ENCODE measurements at places on chromosomes 2 and 18.

DNA sequence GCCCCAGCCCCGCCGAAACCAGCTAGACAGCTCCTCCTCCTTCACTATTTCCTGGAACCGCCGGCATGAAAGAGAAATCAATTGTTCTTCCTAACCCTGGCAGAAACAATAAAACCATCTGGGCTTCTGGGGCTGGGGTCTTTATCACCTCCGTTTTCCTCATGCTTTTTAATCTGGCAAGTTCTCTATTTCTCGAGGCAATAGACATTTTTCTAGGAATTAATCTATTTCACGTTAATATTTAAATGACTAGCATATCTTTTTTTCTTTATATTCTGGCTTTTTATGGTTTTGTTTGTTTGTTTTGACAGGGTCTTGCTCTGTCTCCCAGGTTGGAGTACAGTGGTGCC, 1.4 kb upstream of the KIF1A start:
- DNase-seq = no peak

- no peak for DNase-seq
Measured at GRCh38 chr2:165575044-165575615, 105.6 kb downstream of the CSRNP3 start.

GRCh38 chr18:31064130-31064529, 21.6 kb upstream of the DSC3 start:
- no peak for DNase-seq

DNA sequence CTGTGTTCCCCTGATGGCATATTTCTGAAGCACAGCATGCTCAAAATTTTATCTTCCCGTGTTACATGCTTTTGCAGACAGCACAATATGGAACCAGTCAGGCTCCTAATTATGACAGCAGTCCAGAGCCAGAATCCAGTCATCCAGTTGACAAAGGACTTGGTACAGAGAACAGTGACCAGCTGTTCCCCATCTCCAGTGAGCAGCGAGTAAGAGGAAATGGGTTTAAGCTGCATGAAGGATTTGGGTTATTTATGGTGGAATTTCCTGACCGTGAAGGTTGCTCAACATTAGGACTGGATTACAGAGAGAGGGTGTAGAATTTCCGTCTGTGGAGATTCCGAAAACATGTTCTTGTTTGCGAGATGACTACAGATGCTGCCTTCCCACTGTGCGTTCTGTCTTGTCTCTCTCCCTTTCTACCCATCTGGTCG, 24.4 kb downstream of the SGPP2 start:
- DNase-seq = no peak

- no peak for DNase-seq
Measured at GRCh38 chr2:191145769-191146471, 4.9 kb downstream of the STAT4 start.

DNA sequence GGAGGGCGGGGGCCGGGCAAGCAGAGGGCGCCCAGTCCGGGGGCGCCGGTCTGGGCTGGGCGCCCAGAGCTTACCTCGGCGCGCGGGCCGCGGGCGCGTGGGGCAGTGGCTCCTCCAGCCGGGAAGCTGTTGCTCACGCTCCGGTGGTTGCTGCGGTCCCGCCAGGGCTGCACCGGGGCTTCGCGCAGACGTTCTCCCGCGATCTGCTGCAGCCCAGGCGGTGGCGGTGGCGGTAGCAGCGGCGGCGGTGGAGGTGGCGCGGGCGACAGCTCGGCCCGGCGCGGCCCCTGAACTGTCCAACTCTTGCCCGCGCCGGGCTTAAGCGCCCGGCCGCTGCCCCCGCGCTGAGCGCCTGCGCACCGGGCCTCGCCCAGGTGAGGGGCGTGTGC, 391 bp downstream of the ZNF385B start:
- no peak for DNase-seq

GRCh38 chr18:78913395-78913794, 66.2 kb upstream of the SALL3 start:
- DNase-seq = no peak

GRCh38 chr2:83782122-83782521, 677.0 kb downstream of the SUCLG1 start:
- DNase-seq = no peak

DNA sequence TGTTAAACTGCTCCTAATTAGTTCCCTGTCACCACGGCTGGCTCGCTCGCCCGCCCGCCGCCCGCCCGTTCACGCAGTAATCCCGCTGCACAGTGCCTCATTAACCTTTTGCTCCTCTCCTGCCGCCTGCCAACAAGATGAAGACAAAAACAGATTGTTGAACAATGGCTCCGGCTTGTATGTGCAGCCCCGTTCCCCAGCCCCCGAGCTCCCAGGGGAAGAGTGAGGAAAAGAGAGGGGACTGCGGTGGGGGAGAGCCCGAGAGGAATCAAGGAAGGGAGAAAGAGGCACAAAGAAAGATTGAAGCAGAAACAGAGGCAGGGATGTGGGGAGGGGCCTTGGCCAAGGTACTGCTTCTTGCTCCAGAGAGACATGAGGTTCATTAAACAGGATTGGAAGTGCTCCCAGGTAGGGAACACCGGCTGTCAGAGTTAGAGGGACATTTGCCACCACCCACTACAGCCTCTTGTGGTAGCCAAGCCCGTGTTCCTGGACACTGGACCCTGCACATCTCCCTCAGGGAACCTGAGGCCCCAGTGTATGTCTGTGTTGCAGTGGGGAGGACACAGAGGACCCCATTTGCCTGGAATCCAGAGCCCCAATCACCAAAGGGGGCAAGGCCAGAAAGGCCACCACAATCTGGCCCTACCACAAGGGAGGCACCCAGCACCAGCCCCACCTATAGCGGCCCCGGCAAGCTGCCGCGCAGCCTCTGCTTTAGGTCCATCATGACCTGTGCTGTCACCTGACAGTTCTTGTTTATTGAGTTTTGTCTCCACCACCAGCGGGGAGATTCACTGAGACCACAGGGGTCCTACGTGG, 38.1 kb downstream of the EMX1 start:
- no peak for DNase-seq

GRCh38 chr18:43046322-43046721, 69.2 kb downstream of the RIT2 start:
- DNase-seq = no peak

GRCh38 chr2:1307670-1308069, 105.6 kb upstream of the TPO start:
- DNase-seq = no peak

All from NCI-H446 treated with DMSO at 0.1 percent for 48 hours (cell line).